Activated CD8-positive, alpha-beta T cell treated with anti-CD3 and anti-CD28 coated beads for 36 hours (primary cell): ENCODE measurements at places on chromosomes 4 and X. TPM values are rescaled to one million over a fixed set of nuclear protein-coding genes. Genes with fewer than 3 reads are reported as not detected.

Gene ADH1A
- not detected for total RNA-seq

Gene SCD5
- 2.2 TPM for total RNA-seq

Gene ETDA
- total RNA-seq: not detected

Gene TCP11X1
- total RNA-seq: not detected

Gene CENPE
- 36.7 TPM for total RNA-seq

Gene TLL1
- total RNA-seq: not detected

Gene COL25A1
- total RNA-seq: not detected

Gene ATP8A1
- total RNA-seq: 30.7 TPM

Gene ENPEP
- total RNA-seq: not detected

Gene SLC26A1
- total RNA-seq: 0.27 TPM

Gene TEC
- total RNA-seq: 3.6 TPM

Gene FAM241A
- total RNA-seq: 4.5 TPM

GRCh38 chrX:31551913-31552312 is 480.1 kb upstream of the FTHL17 start:
- DNase-seq: no peak

DNA sequence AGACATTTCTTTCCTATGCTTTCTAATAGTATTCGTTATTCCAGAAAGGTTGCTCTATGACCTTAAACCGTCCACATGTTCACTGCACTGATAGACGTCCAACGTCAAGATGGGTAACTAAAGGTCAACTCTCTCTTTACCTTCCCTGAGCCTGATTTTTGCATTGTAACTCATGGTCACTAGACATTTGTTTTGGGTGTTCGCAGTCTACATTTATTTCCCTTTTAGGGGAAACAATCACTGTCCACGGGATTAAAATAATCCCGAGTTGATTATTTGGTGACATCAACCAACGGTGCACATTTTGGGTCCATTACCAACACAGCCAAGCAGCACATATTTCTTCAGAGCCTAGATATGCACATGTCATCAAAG is 540 bp upstream of the HADH start:
- DNase-seq: no peak

DNA sequence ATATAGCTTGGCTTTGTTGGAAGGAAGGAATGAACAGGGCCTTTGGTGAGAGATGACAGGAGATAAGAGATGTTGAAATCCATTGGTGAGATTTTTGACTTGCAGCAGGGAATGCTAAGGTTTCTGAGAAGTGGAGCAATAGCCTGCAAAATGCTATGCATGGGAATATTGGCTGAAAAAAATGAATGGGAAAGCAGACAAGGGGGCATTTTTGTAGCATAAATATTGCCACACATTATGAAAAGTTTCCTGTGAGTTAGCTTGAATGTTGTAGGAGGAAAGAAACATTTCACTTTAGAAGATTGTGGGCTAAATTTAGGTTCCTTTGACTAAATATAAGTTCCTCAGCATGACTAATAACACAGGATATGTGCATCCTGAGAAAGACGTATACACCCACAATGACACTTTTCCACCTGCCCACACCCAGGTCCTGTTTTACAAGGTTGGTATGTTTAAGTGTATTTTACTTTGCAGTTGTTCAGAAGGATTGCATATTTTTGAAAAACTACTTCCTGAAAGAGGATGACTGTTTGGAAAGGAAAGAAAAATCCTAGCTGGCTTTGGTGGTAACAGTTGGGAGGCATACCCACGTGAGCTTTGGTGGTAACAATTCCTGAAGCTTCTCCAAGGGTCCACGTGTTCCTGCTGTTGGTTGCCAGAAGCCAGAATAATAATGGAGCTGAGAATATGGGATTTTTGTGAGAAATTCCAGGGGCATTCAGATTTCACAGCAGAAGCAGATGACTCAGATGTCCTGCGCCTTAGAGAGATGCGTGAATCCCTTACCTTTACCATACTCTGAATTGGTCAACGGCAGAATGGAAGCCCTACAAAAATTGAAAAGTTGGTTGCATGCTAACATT is 28.5 kb downstream of the PHEX start:
- peak; percentile 72 for DNase-seq

GRCh38 chr4:65893271-65893670 is 223.0 kb upstream of the EPHA5 start:
- no peak for DNase-seq

- no peak for DNase-seq
These were observed 43.9 kb downstream of the GABRB1 start for GRCh38 chr4:47075262-47075661.

GRCh38 chr4:139123910-139124309 is 53.1 kb downstream of the ELF2 start:
- no peak for DNase-seq

DNA sequence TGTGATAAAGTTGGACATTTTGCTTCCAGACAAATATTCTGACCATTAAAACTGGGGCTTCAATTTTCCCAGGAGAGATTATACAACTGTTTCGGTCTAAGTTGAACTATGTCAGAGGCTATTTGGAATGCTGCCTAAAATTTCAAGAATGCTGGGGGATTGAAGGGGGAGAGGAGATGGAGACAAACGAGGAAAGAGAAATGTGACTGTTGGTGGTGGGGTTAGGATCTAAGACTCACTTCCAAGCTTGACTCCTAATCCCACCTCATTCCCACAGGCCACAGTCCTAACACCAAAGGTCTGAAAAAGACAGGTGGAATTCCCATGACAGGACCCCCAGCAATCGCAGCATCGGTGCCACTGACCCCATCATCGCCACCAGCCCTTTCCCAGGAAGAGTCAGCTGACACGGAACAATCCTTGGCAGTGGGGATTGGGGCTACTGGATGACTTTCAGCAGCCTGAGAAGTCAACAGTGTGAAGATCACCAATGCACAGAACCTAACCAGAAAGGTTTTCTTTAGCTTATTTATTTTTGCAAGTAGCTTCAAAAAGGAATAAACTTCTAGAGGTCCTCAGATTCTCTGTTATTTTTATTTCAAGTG is 74.0 kb upstream of the PRSS48 start:
- DNase-seq: no peak

- DNase-seq: no peak
These were observed 155.1 kb downstream of the SHROOM3 start for GRCh38 chr4:76589872-76590797.

DNA sequence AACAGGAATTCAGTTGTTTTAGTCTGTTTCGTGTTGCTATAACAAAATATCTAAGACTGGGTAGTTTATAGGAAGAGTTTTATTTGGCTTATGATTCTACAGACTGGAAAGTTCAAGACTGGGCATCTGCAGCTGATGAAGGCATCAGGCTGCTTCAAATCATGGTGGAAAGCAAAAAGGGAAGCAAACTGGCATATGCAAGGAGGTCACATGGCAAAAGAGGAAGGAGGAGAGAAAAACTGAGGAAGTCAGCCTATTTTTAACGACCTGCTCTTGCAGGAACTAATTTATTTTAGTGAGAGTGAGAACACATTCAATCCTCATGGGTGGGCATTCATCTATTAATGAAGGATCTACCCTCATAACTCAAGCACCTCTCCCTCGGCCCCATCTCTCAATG is 363.1 kb upstream of the HS3ST1 start:
- DNase-seq: no peak

DNA sequence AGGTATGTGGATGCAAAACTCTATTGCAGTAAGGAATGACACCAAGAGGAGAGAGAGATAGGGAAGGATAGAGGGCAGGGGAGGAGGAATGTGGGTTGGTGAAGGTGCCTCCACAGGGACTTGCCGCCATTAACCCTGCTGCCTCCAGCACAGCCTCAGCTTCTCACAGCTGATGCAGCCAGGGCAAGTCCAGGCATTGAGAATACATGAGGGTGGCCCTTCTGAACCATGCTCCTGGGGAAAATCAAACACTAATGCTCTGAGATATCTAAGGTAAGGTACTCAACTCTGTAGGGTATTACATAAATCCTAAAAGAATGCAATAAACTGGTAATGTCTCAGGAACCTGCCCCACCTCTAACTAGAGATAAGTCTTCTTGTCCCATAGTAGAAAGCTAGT is 28.7 kb downstream of the UGT2B7 start:
- no peak for DNase-seq

DNA sequence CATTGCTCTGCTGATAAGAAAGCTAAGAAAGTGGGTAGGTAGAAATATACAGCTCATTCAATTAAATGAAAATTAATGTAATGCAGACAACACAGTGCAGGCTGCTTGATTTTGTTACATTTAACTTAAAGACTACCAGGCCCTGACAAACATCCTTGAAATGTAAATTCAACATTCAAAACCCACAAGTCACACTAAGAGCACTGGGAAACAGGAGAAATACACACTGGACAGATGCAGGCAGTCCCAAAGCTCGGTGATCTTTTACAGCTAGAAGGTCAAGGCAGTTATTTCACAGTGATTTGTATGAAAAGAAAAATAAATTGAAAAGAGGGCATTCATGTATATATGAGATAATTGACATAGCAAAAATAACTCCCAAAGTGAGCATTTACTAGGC is 94.3 kb upstream of the PLAC1 start:
- DNase-seq: no peak

GRCh38 chr4:174177536-174177935 is 105.9 kb downstream of the FBXO8 start:
- DNase-seq: no peak

GRCh38 chr4:119271361-119272085 is 50.4 kb downstream of the FABP2 start:
- DNase-seq: no peak

DNA sequence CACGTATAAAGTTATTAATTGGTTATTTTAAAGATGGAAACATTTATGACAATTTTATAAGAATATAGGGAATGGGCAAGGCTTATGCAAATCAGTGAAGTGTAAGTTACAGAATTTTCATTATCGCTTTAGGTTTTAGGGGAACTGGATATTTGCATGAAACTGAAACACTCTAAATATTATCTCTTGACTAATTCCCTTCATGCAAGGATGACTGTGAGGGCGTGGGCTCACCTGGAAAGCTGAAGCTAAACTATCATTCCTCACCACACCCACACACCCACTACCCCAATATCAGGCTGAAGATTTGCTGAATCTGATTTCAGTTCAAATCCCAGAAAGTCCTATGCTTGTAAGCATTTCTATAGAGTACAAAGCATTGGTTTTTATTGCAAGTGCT is 81.7 kb upstream of the ARHGAP24 start:
- no peak for DNase-seq

- DNase-seq: no peak
These were observed 51.3 kb upstream of the RELL1 start for GRCh38 chr4:37737466-37737865.

- no peak for DNase-seq
These were observed 6.4 kb upstream of the PROM1 start for GRCh38 chr4:16090096-16090705.

DNA sequence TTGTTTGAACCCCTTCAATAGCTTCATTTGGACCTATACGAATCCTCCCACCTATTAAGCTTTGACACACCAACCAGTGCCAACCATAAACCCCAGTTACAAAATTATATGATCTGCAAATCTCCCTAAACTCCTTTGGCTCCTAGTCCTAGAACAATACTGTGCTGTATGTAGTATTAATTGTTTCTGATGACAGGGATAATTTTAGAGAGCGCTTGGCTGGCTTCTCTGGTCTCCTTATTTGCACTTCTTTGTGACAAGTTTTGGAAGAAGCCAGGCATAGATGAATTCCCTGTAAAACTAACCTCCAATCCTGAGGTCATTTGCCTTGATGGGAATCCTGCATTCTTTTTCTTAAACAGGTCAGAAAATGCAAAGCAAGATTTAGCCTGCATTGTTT is 433.0 kb downstream of the PPARGC1A start:
- DNase-seq: no peak

DNA sequence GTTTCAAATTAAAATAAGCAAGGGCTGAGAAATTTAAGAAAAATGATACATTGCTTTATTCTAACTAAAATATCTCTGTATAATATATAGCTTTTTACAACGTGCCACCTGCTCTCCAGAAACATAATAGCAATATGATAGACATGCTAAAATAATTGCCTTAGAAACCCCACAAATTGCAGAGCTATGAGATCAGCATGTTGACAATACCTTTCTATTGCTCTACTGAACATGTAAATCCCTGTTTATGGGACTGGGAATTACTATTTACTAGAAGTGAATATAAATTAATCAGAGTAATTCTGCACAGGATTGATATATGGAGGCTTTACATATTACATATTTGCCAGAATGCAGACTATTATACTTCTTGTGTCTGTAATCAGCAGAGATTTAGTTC is 1831.1 kb upstream of the IGFBP7 start:
- no peak for DNase-seq

- DNase-seq: no peak
These were observed 2.0 kb upstream of the ZDHHC9 start for GRCh38 chrX:129845616-129846190.

- DNase-seq: no peak
These were observed 584.2 kb upstream of the FTHL17 start for GRCh38 chrX:31656013-31656412.

DNA sequence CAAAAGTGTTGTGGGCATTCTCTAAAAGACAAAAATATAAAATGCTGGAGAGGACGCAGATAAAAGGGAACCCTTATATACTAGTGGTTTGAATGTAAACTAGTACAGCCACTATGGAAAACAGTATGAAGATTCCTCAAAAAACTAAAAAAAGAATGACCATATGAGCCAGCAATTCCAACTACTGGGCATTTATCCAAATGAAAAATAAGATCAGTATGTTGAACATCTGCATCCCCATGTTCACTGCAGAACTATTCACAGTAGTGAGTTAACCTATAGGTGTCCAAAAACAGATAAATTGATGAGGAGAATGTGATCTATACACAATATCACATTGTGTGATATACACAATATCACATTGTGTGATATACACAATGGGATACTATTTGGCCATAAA is 1615.3 kb downstream of the PCDH18 start:
- DNase-seq: no peak

DNA sequence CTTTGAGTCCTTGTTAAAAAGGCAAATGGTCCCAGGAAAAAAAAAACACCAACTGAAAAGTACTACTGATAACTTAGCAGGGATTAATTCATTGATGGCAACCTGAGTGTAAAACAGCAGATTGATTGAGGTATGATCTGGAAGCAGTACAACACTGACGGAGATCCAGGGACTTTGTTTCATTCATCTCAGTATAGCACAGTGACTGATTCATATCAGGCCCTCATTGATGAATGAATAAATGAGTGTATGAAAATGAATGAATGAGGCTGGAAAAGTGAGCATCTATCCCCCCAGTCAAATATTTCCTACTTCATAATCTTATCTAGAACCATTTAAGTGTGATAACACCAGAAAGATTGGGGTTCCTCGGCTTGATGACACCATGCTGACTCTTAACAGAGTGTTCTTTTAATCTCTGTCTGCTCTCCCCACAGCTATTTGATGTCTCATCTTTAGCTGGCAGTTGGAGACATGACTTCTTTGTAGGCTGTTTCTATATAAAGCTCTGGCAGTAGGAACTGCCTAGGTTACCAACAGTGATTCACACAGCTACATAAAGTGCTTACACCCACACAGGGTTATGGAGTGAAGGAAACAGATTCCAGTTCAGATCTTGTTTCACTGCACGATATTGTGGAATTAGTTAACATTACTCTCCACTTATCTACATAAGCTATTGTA is 18.6 kb upstream of the RNF128 start:
- DNase-seq: no peak

DNA sequence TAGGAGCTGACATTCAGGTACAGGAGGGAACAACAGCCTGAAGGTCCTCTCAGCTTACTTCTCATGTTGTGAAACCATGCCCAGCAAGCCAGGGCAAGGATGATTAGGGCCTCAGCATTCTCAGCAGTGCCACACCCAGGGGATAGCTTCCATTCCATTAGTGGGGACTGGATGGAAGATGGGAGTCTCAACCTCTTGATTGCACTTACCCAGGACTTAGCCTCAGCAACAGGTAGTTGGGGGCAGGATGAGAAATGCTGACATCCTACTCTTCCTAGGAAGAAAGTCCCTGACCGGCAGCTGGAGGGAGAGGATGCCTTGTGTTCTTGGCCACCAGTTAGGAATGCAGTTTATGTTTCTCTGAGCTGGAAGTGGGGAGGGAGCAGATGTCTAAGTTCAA is 8.8 kb upstream of the BEX3 start:
- no peak for DNase-seq
